ENCODE measurements at places on chromosomes 4 and X.

DNA sequence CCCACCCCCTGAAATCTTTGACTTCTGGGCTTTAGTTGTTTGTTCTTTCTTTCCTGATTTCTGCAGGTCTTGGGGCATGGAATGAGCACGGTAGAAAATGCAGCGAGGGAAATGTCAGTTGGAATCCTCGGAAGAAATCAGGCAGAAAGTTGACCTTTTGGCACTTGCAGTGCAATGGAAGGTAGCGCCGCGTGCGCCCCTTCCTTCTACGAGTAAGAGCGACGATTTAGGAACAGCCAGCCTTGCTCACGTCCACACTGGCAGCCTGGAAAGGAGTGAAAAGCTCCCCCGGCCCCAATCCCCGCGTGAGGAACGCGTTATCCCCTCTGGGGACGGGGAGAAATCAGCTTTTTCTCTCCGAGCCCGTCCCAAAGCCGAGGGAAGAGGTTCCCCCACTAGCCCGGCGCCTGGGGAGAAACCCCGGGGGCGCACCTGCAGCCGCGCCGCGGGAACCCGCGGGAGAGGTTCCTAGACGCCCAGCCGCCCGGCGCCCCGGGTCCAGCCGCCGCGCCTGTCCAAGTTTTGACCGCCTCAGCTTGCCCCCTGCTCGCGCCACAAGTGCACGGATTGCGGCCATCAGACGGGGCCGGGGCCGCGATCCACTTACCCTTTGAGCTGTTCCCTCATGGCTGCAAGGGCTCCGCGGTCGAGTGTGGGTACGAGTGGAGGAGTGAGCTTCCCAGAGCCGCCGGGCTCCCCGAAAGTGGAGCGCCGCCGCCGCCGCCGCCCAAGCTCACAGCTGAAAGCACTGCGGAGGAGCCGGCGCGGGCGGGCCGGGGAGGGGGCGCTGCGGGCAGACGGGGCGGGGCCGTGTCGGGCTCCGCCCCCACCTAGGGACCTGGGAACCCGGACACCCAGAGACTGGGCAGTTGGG, 194.6 kb upstream of the FTHL17 start:
- no peak for DNase-seq

DNA sequence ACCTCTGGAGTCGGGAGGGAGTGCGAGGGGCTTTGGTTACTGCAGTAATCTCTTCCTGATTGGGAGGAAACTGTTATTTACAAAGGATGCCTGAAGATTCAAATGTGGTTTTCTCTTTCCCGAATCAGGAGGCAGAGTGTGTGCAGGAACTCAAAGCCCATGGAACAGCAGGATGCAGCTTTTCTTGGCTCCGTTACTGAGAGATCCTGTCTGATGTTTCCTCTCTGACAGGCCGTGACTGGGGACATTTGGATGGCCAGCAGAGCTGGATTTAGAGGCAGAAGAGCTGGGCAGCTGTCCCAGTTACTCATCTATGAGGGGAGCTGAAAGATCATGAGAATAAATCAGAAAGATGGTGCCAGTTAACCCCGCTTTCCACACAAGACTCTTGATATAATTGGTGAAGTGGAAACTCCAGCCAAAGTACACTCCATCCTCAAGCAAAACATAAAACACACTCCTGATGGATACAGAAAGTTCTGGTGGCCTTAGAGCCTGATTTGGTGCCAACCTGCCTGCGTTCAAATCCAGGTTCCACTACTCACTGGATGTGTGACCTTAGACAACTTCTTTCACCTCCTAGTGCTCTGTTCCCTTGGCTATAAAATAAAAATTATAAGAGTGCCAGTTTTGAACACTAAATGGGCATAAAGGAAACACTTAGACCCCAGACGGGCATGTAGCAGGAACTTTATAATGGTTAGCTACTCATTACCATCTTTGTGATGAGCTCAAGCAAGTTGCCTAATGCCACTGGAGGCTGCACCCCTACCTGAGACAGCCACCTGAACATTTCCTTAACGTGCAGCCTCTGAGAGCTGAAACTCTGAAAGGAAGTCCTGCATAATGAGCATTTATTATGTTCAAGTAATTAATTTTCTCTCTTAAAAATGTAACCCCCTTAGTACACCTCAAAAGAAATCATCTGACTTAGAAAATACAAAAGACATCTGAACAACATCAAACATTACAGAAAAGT, 349.0 kb upstream of the GATB start:
- DNase-seq, result no peak

GRCh38 chr4:53776141-53776540, 184.9 kb upstream of the LNX1 start:
- DNase-seq, result no peak

GRCh38 chrX:65488495-65488894, 46.1 kb downstream of the LAS1L start:
- DNase-seq, result no peak

Measured in stimulated activated CD4-positive, alpha-beta T cell treated with anti-CD3 and anti-CD28 coated beads, Interleukin-4, amount 100 ng/mL, for 1 hour (primary cell).